ENCODE measurements at places on chromosomes 1 and 21. TPM values are rescaled to one million over a fixed set of nuclear protein-coding genes. Genes with fewer than 3 reads are reported as not detected.

Gene TNFRSF4
- polyA plus RNA-seq, result 12.1 TPM

Gene LMX1A
- polyA plus RNA-seq, result not detected

Gene CYP4A22
- polyA plus RNA-seq, result not detected

Gene ASAP3
- not detected for polyA plus RNA-seq

Gene SLC45A3
- polyA plus RNA-seq, result not detected

Gene OVAAL
- not detected for polyA plus RNA-seq

Gene UMODL1
- not detected for polyA plus RNA-seq

Gene SLC16A4
- not detected for polyA plus RNA-seq

Gene C4BPA
- polyA plus RNA-seq, result not detected

Gene CD46
- polyA plus RNA-seq, result 92.3 TPM

Gene GJA9
- not detected for polyA plus RNA-seq
